ENCODE measurements at places on chromosomes 11 and 22.

- no peak for DNase-seq
Observed at GRCh38 chr11:45806937-45807791, 2.2 kb downstream of the SLC35C1 start.

- no peak for DNase-seq
Observed at GRCh38 chr22:44689173-44689572, 12.8 kb upstream of the PRR5 start.

DNA sequence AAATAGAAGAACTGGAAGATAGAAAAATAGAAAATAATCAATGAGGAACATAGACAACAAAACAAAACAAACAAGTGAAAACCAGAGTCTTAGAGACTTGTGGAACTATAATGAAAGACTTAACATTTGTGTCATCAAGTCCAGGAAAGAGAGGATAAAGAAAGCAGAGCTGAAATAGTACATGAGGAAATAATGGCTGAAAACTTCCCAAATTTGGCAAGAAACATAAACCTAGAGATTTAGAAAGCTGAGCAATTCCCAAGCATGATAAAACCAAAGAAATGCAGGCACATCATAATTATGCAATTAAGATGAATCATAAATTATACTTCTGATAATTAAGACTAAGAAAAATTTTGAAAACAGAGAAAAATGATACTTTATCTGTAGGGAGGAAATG is 614.5 kb downstream of the ETS1 start:
- DNase-seq: no peak

DNA sequence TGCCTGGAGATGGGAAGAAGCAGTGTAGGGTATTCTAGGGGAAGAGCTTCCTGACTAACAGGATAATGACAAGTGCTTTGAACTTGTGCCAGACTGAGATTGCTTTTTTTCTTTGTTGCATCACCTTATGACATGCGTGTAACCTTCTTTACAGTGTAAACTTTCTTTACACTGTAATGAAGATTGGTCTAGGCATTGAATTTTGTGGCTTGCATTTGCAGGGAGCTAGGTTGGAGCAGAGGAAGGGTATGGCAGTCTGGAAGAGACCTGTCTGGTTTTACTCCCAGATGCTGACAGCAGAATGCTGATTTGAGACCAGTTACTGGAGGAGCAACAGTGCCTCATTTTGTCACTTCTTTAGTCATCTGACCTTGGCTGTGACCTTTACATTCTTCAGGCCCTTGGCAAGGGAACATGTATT is 5.6 kb downstream of the DDB2 start:
- no peak for DNase-seq

GRCh38 chr22:36097880-36098279 is 62.7 kb downstream of the APOL3 start:
- no peak for DNase-seq

GRCh38 chr11:12409621-12410005 is 32.2 kb downstream of the PARVA start:
- no peak for DNase-seq

DNA sequence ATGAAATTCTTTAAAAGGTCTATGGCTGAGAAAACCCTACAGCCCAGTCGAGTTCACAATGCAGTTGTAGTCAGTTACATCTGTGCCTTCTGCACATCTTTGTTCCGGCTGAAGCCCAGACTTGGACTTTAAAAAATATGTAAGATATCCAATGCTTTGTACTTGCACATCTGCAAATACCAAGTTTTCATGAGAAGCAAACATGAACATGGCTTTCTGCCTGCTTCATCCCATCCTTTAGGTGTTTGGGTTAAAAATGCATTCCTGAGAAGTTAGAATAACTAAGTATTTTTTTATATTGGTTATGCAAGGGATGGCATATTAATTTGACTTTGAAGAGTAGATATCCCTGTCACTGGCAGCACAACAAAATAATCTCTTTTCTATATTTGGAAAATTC is 528.4 kb downstream of the METTL15 start:
- no peak for DNase-seq

GRCh38 chr11:1761857-1762536 is 1.7 kb downstream of the CTSD start:
- DNase-seq: no peak
